Daoy (cell line): ENCODE measurements at places on chromosomes 3 and 15. TPM values are rescaled to one million over a fixed set of nuclear protein-coding genes. Genes with fewer than 3 reads are reported as not detected.

The AMIGO3 gene
- total RNA-seq = 0.63 and 1.6 TPM in 2 replicates

The MBNL1 gene
- 124 and 162 TPM in 2 replicates for total RNA-seq

The CSPG4 gene
- total RNA-seq = 21.2 and 24.7 TPM in 2 replicates

The CCR9 gene
- not detected in 2 replicates for total RNA-seq

The GOLGA6B gene
- not detected in 2 replicates for total RNA-seq
